ENCODE measurements at places on chromosomes 2 and 18.

- DNase-seq: no peak
- H3K36me3 ChIP-seq: no peaks in the 10 kb centered on the region
- H3K4me3 ChIP-seq: no peak overlapping the region
- peaks cover 7% of the 10 kb centered on the region for H3K4me1 ChIP-seq
Observed at GRCh38 chr2:241980193-241980592, 110.7 kb downstream of the RTP5 start.

DNA sequence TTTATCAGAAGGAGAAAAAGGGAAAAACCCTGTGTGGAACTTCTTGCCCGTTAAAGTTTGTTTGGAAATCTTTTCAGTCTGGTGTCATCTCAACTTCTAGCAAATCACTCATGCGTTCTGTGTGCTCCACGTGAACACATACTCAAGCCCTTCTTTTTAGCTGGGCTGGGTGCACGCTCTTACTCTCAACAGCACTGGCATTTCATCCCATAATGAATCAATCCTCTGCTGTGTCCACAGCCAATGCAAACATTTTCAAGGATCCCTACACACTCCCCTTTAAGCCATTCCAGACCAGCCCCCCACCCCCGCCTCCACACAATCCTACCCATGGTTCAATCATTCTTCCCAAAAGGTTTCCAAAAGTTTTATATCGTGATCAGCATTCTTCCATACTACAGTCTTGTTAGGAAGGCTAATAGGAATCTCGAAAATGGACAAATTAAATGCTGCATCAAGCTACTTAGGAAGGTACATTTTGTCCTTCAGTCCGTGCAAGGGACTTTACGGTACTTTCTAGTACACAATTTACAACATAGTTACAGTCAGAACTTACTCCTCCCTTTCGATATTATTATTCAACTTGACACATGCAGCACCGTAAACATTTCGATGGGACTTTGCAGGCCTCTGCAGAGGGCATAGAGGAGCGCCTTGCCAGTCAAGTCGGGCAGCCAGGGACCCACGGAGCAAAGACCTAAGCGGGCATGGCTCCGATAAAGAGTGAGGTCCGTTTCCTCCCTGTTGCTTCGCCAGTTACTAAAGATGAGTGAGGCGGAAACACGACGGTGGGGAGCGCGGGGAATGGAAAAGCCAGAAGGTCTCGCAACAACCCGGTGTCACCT lies 1.4 kb downstream of the PTGR3 start:
- peak overlapping the region; percentile 86 for H3K4me3 ChIP-seq
- H3K4me1 ChIP-seq: peaks cover 47% of the 10 kb centered on the region
- no peaks in the 10 kb centered on the region for H3K36me3 ChIP-seq

DNA sequence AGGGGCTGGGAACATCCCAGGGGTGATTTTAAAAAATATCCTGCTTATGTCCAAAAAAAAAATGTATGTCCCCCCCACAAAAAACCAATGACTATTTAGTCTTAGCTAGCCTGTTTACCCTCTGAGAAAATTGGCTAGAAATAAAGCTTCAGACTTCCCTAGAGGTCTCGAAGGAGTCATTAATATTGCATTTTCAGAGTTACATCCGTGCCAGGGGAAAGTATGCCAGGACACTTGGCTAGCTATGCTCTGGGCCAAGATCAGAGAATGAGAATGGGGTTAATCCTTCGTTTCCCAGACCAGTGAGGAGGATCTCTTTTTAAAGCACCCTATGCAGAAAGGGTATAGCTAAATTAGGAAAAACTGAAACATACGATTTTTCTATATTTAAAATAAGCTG lies 183.6 kb downstream of the MC4R start:
- no peak overlapping the region for H3K27ac ChIP-seq
- H3K36me3 ChIP-seq: no peaks in the 10 kb centered on the region
- no peak overlapping the region for H3K4me3 ChIP-seq
- no peaks in the 10 kb centered on the region for H3K27me3 ChIP-seq
- DNase-seq: no peak

GRCh38 chr18:53984021-53984420 lies 240.4 kb downstream of the MBD2 start:
- H3K27ac ChIP-seq: no peak overlapping the region
- no peak for DNase-seq
- no peaks in the 10 kb centered on the region for H3K27me3 ChIP-seq
- H3K4me3 ChIP-seq: no peak overlapping the region
- no peaks in the 10 kb centered on the region for H3K4me1 ChIP-seq

- H3K27ac ChIP-seq: no peak overlapping the region
- no peak overlapping the region for H3K4me3 ChIP-seq
- H3K27me3 ChIP-seq: no peaks in the 10 kb centered on the region
Observed at GRCh38 chr2:112006076-112006410, 49.0 kb upstream of the TMEM87B start.

DNA sequence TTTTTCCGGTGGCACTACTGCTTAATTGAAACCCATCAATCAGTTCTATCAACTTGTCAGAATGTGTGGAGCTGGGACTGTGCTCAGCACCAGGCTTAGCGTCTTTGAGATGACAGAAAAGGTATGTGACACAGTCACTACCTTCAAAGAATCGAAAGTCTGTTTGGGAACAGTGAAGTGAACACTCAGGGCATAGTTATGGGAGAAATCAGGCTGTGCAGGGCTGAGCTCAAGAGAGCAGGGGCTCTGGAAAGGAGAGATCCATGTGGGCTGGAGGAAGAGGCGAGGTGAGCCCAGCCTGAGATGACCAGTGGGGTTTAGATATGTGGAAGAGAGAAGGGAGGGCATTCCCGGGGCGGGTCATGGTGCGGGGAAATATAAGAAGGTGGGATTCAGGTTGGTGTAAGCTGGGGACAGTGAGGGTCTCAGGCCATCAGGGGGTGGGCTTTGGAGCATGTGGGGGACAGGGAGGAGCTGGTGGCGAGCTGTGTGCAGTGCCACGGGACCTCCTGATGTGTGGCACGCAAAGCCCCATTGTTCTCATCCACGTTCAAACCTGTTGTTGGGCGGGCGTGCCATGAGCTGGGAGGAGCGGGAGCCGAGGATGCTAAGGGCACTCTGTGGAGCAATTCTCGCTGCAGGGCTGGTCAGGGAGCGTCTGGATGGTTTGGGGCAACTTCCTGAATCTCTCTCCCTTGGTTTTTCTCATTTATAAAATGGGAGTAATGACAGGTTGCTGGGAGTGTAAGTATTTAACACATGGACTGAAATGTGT lies 72.5 kb downstream of the VAPA start:
- DNase-seq: no peak
- no peak overlapping the region for H3K27ac ChIP-seq
- no peaks in the 10 kb centered on the region for H3K4me1 ChIP-seq

DNA sequence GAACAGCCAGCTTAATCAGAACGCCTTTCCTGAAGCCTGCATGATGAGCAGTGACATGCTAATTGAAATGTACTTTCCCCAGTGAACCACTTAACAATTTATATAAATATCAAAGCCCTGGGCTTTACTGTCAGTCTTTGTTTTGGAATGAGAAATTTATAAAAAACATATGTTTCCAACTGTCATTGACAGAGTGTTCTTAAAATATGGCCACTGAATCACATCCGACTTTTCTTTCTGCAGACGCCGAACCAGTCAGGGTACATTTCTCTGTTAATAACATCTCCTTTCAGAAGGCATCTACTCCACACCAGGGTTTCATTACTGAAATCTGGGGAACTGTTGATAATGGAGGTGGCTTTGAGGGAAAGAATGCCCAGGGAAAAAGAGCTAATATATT lies 343.7 kb downstream of the INSIG2 start:
- H3K27ac ChIP-seq: no peak overlapping the region
- no peaks in the 10 kb centered on the region for H3K27me3 ChIP-seq
- no peaks in the 10 kb centered on the region for H3K36me3 ChIP-seq
- H3K4me1 ChIP-seq: no peaks in the 10 kb centered on the region
- no peak overlapping the region for H3K4me3 ChIP-seq

DNA sequence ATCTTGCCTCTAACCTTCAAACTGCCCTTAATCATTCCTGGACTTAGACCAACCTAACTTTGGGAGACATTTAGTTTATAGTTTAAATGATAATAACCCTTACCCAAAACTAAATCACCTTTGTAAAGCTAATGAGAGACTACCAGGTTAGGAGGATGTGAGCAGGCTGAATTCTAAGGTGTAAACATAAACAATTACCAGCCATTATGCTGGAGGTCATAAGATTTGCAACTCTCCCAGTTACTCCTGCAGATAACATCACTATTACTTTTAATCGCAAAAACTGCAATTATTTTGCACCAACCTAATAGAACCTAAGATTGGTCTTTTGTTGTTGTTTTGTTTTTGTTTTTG lies 86.5 kb upstream of the MSH6 start:
- no peak overlapping the region for H3K4me3 ChIP-seq
- no peak for DNase-seq
- H3K27ac ChIP-seq: no peak overlapping the region
- H3K4me1 ChIP-seq: no peaks in the 10 kb centered on the region

DNA sequence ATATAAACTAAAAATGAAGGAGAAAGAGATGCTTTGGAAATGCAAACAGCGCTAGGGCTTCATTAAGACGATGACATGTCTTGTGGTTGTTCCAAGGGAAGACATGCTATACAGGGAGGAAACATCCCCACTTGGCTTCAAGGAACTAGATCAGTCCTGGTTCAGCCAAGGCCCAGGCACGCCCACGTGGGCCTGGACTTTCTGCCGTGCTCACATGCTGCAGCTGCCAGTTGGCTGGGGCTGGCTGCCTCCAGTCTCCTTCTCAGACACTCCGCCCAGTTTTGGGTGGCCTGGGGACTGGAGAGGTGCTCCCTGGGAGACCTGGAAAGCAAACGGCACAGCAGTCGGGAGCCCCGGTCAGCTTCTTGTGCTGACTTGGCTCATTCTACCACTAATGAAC lies 109.6 kb downstream of the GLI2 start:
- no peak overlapping the region for H3K27ac ChIP-seq
- H3K4me3 ChIP-seq: no peak overlapping the region
- no peak for DNase-seq

DNA sequence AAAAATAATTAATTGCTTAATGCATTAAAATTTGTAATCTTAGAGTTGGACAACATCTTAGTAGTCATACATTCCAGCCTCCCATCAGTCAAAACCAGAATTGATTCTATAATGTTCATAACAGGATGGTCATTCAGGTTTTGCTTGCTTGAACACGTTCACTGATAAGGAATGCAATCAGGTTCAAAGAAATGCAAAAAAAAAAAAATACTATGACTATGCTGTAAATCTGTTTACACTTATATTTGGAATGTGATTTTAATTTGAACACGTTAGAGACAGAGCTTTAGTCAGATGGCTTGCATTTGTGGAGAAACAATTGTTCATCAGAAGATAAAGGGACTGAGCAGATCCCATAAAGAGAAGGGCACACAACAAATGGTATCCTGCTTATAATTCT lies 131.3 kb upstream of the UNC80 start:
- H3K36me3 ChIP-seq: no peaks in the 10 kb centered on the region
- no peak for DNase-seq
- H3K4me3 ChIP-seq: no peak overlapping the region
- H3K27ac ChIP-seq: no peak overlapping the region
- no peaks in the 10 kb centered on the region for H3K4me1 ChIP-seq

DNA sequence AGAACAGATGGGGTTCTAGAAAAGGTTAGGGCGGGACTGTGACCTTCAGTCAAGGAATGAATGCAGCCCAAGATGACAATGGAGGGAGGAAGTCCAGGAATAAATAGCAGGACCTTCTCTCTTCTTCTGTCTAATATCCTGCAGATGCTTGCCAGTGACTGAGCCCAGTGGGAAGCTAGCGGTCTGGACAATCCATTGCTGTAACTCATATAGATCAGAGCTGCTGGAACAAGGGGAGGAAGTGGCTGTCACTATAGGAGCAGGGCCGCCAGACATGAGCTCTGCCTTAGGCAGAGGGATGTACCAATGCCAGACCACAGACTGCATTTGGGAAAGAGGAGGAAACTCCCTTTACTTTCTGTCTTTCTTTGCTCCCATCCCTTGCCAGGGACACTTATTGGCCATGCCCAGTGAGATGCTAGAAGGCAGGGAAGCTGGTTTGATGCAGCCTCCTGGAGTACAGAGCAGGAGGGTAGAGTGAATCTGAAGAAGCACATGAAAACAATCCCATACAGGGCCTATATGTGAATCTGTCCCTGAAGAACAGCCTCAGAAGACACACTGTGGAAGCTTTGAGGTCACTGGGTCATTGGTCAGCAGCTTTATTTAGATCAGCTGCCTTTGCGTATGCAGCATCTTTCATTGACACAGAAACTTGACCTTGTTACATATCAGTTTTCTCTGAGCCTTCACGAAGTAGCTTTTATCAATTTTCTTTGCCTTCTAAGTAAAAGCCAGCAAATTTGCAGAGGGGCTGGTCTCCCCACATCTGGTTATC lies 65.4 kb downstream of the CCDC85A start:
- no peak overlapping the region for H3K4me3 ChIP-seq
- H3K27me3 ChIP-seq: no peaks in the 10 kb centered on the region
- no peak overlapping the region for H3K27ac ChIP-seq
- no peak for DNase-seq

DNA sequence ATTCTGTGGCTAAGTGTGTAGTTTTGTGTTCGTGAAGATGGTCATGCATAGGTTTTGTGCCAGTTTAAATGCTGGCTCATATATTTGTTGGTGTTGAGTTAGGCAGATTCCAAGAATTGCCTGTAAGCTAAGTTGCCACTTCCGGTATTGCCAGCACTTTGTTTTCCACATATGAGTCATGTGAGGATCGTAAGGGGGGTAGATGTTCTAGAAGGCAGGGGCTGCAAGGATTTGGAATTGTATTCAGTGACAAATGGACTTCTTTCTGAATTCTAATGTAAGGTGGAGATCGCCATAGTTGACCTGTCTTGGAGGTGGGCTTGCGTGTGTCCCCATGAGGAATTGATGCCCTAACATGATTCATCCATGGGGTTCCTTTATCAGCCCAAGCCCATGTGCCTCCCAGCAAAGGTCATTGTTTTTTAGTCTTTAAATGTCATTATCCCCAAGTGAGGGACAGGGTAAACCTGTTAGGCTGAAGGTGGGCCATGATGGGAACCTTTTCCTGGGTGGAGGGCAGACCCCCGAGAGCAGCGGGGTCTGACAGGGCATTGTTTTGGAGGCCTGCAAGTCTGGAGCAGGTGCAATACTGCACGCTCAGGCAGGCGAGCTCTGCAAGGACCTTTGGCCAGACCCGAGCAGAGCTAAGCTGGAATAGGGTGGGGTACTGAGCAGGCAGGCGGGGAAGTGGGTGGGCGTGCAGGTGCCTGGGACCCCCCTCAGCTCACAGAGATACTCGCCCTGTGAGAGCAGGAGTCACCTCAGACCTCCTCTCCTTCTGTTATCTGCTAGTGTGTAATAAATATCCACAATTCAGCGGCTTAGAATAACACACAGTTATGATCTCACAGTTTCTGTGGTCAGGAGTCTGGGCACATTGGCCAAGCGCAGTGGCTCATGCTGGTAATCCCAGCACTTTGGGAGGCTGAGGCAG lies 77.4 kb downstream of the LRRFIP1 start:
- DNase-seq: no peak
- H3K27ac ChIP-seq: no peak overlapping the region
- peaks cover 88% of the 10 kb centered on the region for H3K4me1 ChIP-seq
- H3K27me3 ChIP-seq: no peaks in the 10 kb centered on the region
- peaks cover 28% of the 10 kb centered on the region for H3K36me3 ChIP-seq
- H3K4me3 ChIP-seq: no peak overlapping the region
